ENCODE measurements at places on chromosomes 1 and 21.

DNA sequence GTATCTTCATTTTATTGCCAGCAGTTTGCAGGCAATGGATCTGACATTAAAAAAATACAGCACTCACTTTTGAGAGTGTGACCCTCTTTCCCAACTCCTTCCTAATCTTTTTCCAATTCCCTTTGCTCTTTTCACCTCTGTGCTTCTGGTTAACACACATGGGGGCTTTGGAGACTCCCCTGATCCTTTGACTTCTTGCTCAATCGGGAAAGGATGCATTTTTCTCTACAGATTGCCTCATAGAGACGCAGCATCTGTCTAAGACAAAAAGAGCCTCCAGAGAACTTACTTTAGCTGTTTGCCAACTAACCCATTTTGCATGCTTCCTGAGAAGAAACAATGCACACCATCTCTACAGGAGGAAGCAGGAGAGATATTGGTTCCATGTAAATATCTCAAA is 378.3 kb downstream of the PBX1 start:
- no peak for DNase-seq

GRCh38 chr1:87137342-87137739 is 191.3 kb upstream of the LMO4 start:
- DNase-seq, result no peak

DNA sequence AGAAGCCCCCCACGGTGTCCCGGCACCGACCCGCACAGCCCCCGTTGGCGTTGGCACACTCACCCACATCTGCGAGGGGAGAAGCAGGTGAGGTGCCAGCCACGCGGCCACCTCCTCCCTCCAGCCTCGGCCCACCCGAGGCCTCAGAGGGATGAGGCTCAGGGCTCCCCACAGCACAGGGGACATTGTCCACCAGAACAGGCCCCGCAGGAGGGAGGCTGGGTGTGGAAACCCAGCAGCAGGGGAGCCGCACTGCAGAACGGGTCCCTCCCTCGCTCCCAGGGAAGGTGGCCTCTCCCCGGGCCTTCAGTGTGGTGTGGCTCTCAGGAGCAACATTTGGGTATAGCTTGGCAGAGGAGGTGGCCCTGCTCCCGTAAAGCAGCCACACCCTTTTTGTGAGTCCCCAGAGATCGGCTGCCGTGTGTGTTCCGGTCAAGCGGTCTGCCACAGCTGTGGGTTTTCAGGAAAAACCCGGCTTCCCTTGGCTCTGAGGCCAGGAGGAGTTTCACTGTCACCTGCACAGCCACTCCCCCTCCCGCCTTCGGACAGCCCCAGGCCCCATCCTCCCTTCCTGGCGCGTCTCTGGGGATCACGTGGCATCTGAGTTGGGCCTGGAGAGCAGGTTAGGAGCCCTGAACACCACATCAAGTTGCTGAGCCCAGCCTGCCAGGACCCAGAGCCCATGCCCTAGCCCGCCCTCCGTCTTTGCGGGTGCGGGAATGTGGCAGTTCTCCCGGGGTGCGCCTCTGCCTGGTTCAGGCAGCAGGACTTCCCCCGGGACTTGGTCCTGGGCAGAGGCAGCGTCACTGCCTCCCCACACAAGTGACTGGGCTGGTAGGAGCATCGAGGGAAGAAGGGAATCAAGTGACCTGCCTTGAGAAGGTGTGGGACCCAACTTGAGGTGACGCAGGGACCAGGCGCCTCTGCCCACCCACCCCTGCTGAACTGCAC is 64.0 kb downstream of the MEGF6 start:
- DNase-seq, result no peak

- DNase-seq, result peak; percentile 77
Observed at GRCh38 chr1:205775015-205775716, at the start of gene RAB29. Gene RAB29, minus strand, starts transcription at chr1:205775482. Its CDS starts 526 bp downstream, at chr1:205774956.

GRCh38 chr1:237748171-237748960 is 142.4 kb downstream of the ZP4 start:
- no peak for DNase-seq

- DNase-seq, result no peak
Observed at GRCh38 chr1:70008660-70009059, 196.7 kb downstream of the LRRC40 start.

GRCh38 chr21:40686526-40686925 is 160.4 kb downstream of the DSCAM start:
- DNase-seq, result no peak

- DNase-seq, result no peak
Observed at GRCh38 chr1:58931756-58932155, 147.9 kb upstream of the JUN start.

- DNase-seq, result no peak
Observed at GRCh38 chr1:11691302-11691914, at the start of gene DRAXIN. Gene DRAXIN, plus strand, starts transcription at chr1:11691710. Its CDS starts 14,549 bp downstream, at chr1:11706259.

DNA sequence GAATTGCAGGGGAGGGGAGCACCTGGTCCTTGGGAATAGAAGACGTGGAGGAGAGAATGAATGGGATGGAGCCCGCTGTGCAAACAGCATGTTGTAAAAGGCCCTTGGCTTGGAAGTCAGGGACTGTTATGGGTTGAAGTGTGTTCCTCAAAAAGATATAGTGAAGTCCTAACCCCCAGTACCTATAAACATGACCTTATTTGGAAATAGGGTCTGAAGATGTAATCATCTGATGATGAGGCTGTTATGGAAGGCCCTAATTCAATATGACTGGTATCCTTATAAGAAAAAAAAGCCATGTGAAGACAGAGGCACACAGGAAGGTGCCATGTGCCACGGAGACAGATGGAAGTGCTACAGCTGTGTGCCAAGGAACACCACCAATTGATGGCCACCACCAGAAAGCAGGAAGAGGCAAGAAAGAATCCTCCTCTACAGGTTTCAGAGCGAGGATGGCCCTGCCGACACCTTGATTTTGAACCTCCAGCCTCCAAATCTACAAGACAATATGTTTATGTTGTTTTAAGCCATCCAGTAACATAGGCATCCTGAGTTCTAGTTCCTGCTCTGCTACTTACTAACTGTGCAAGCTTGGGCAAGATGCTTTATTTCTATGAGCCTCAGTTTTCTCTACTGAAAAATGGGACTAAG is 51.2 kb downstream of the LRRN2 start:
- no peak for DNase-seq

DNA sequence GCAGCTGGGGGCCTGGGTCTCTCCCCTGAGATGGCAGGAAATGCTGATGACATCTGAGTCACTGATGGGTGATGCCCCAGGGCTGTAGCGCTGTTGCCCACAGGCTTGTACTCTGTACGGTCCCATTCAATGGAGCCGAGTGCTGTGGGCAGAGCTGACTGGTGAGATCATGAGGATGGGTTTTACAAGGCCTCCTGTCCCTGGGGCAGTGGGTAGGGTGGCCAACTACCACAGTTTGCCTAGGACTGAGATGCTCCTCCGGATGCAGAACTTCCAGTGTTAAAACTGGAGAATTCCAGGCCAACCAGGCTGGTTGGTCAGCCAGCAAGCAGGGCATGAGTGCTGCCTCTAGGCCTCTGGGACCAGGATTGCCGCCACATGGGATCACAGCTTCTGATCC is 9.2 kb downstream of the PHLDA3 start:
- DNase-seq, result no peak

GRCh38 chr21:22842875-22843274 is 1844.7 kb downstream of the NCAM2 start:
- no peak for DNase-seq

GRCh38 chr1:211287218-211287617 is 28.1 kb downstream of the RCOR3 start:
- no peak for DNase-seq

GRCh38 chr1:7120863-7121621 is 335.8 kb downstream of the CAMTA1 start:
- no peak for DNase-seq

- no peak for DNase-seq
Observed at GRCh38 chr1:14759843-14760242, 161.4 kb downstream of the KAZN start.
